Right atrium auricular region (tissue), 2 donors: ENCODE measurements at places on chromosomes 1 and 21. TPM values are rescaled to one million over a fixed set of nuclear protein-coding genes. Genes with fewer than 3 reads are reported as not detected.
A peak's percentile ranks its signal among the peaks of the same experiment; 100 is the strongest.

DNA sequence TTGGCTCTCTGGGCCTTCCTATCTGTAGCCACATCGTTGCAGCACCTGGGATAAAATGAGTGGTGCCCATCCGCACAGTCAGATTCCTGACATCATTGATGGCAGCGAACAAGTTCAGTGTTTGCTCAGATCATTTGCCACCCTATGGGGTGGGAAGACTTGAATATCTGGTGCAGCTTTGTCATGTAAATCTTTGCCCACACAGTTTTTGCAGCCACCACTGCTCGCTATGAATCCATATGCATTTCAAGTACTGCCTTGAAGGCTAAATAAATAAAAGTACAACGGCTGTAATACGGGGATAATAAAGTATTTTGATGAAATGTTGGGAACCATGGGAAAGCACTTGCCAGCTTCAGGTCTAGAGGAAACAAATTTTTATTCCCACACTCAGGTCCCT is 56.3 kb upstream of the COA6 start:
- H3K27me3 ChIP-seq = no peaks in the 10 kb centered on the region
- H3K4me1 ChIP-seq = no peaks in the 10 kb centered on the region
- H3K27ac ChIP-seq = no peak overlapping the region
- no peak overlapping the region for H3K4me3 ChIP-seq

Gene METTL13
- 14.8 TPM for total RNA-seq

DNA sequence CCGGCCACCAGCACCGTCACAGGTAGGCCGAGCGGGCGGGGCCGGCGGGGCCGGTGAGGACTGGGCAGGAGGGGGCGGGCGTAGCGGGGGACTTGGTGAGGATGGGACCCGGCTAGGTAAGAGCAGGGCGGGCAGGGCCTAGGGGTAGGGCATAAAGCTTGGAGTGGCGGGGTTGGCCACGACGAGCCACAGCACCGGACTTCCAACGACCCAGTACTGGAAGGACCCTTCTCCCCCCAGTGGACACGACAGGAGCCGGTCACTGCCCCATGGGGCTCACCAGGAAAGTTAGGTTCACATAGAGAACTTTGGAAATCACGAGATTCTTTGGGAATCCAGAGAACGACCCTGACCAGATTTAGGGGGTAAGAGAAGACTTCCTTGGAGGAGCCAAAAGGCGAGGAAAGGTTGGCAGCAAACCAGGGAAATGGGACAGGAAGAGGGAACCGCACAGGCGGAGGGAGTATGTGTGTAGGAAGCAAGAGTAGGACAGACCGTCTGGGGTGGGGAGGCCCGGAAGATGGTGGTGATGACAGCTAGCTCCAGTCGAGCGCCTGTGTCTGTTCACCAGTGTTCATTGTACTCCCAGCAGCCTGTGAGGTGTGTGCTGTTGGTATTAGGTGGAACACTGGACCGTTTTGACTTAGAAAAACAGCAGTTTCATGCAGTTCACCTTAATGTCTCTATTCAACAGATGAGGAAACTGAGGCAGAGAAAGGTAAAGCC is 20.4 kb downstream of the ZNF362 start:
- H3K4me1 ChIP-seq = no peaks in the 10 kb centered on the region
- H3K36me3 ChIP-seq = peaks cover 45% of the 10 kb centered on the region
- H3K27me3 ChIP-seq = no peaks in the 10 kb centered on the region
- H3K27ac ChIP-seq = no peak overlapping the region
- DNase-seq = no peak

Gene WNT2B
- 18.6 TPM for total RNA-seq

Gene ITLN2
- total RNA-seq = 2.0 TPM

- peaks cover 9% of the 10 kb centered on the region for H3K4me1 ChIP-seq
- DNase-seq = no peak
- peaks cover 9% of the 10 kb centered on the region for H3K36me3 ChIP-seq
- H3K4me3 ChIP-seq = no peak overlapping the region
These were observed 28.3 kb downstream of the VANGL2 start for GRCh38 chr1:160428655-160429054.

DNA sequence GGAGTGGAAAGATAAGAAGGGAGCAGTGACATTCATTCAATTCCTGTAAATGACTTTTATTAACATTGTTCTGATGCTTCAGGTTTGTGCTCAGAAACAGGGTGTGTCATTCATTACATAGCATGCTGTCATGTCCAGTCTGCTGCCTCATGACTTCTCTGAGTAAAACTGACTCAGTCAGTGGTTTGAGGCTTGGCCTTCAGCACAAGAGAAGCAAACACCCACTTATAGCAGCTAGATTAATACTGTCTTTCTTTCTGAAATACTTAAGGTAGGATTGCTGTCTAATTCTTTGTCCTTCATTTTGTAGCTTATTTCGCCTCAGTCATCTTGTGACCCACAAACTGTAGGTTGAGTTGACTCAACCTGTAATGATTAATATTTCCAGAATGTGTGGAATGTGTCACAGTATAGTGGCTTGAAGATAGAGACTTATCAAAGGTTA is 32.9 kb downstream of the RASAL2 start:
- no peak overlapping the region for H3K4me3 ChIP-seq
- H3K27me3 ChIP-seq = no peaks in the 10 kb centered on the region
- H3K36me3 ChIP-seq = no peaks in the 10 kb centered on the region
- no peak for DNase-seq
- no peaks in the 10 kb centered on the region for H3K4me1 ChIP-seq
- no peak overlapping the region for H3K27ac ChIP-seq

- H3K4me1 ChIP-seq = no peaks in the 10 kb centered on the region
These were observed 108.6 kb downstream of the GDAP2 start for GRCh38 chr1:117820694-117821381.

Gene LCE1C
- total RNA-seq = not detected

Gene PLPPR4
- 0.51 TPM for total RNA-seq

- H3K27ac ChIP-seq = no peak overlapping the region
These were observed 20.7 kb downstream of the GALNT2 start for GRCh38 chr1:230087717-230088105.

DNA sequence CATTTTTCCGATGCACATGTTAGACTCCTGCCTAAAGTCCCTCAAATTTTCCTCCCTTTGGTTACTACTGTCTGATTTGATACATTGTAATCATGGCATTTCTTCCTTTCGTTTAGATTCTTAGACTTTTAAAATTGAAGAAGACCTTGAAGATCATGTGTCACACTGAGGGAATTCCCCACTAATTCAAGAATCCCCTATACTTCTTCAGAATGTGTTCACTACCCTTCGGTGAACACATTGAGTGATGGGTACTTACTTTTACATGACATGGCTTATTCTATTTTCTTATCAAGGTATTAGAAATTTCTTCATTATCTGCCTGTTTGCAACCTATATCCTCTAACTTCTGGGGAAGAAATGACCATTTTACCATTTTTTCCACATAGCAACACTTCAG is 85.9 kb downstream of the LHX8 start:
- no peak for DNase-seq
- no peaks in the 10 kb centered on the region for H3K27me3 ChIP-seq
- H3K4me3 ChIP-seq = no peak overlapping the region
- no peak overlapping the region for H3K27ac ChIP-seq
- no peaks in the 10 kb centered on the region for H3K36me3 ChIP-seq

Gene TMPRSS15
- not detected for total RNA-seq

- no peak overlapping the region for H3K4me3 ChIP-seq
- H3K27me3 ChIP-seq = no peaks in the 10 kb centered on the region
- no peak for DNase-seq
- H3K36me3 ChIP-seq = no peaks in the 10 kb centered on the region
These were observed 477.5 kb downstream of the NUF2 start for GRCh38 chr1:163799190-163799805.

GRCh38 chr1:25907601-25908000 is 1.4 kb upstream of the STMN1 start:
- no peaks in the 10 kb centered on the region for H3K36me3 ChIP-seq
- H3K27ac ChIP-seq = no peak overlapping the region
- no peak for DNase-seq
- H3K4me1 ChIP-seq = peaks cover 30% of the 10 kb centered on the region

Gene GSTM5
- total RNA-seq = 2.8 TPM

DNA sequence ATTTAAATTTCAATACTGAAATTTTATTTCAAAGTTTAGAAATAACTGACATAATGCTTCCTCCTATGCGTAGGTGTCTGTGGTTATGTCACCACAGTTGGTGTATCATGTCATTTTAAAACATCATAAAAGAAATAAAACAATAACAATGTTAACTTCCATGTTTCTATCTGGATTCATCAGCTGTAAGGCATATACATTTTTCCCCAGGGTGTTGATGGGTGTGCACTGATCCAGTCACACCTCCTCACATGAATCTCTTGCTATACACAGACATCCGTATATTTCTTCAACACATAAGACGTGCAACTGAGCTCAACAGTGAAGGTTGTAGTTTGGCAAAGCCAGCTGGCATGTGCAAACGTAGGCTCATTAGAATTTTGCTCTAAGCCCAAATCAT is 6.2 kb downstream of the KCNA3 start:
- H3K4me3 ChIP-seq = no peak overlapping the region
- H3K27me3 ChIP-seq = no peaks in the 10 kb centered on the region
- DNase-seq = no peak
- no peaks in the 10 kb centered on the region for H3K36me3 ChIP-seq

- no peak overlapping the region for H3K4me3 ChIP-seq
- no peaks in the 10 kb centered on the region for H3K27me3 ChIP-seq
- H3K4me1 ChIP-seq = no peaks in the 10 kb centered on the region
- no peak overlapping the region for H3K27ac ChIP-seq
- DNase-seq = no peak
These were observed 24.9 kb downstream of the IQGAP3 start for GRCh38 chr1:156547434-156547833.

Gene IFI44
- total RNA-seq = 6.9 TPM

GRCh38 chr1:234963904-234964702 is 164.5 kb downstream of the TOMM20 start:
- H3K36me3 ChIP-seq = no peaks in the 10 kb centered on the region
- peak overlapping the region; percentile 51 for H3K27ac ChIP-seq
- no peaks in the 10 kb centered on the region for H3K27me3 ChIP-seq

- peak; percentile 87 for DNase-seq
- H3K4me1 ChIP-seq = no peaks in the 10 kb centered on the region
- H3K27me3 ChIP-seq = no peaks in the 10 kb centered on the region
- no peak overlapping the region for H3K27ac ChIP-seq
- no peak overlapping the region for H3K4me3 ChIP-seq
- peaks cover 84% of the 10 kb centered on the region for H3K36me3 ChIP-seq
These were observed 19.9 kb upstream of the PPP1R15B start for GRCh38 chr1:204431310-204432184.
